Heart left ventricle (tissue), 16 donors: ENCODE measurements at places on chromosomes 6 and 20.

DNA sequence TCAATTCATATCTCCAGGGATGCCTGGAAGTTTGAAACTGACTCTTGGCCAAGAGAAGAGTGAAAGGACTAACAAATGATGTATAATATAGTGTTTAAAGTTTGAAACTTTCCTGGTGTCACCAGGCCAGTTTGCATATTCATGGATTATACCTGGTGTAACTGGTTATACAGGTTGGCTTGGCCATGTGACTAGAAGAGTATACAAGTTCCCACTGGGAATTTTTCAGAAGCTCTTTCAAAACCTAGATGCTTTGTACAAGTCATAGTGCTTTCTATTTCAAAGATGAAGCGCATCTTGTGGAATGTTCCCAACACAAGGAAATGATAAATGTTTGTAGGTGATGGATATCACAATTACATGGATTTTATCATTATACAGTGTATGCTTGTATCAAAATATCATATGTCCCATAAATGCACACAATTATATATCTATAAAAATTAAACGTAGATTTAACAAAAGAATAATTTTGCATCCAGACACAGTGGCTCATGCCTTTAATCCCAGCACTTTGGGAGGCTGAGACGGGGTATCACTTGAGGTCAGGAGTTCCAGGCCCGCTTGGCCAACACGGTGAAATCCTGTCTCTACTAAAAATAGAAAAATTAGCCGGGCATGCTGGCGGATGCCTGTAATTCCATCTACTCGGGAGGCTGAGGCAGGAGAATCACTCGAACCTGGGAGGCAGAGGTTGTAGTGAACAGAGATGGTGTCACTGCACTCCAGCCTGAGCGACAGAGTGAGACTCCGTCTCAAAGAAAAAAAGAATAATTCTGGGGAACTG is 1420.2 kb downstream of the GRIK2 start:
- no peak overlapping the region for H3K27ac ChIP-seq
- H3K4me1 ChIP-seq: no peaks in the 10 kb centered on the region
- no peak for DNase-seq
- no peaks in the 10 kb centered on the region for H3K36me3 ChIP-seq
- no peaks in the 10 kb centered on the region for H3K27me3 ChIP-seq

DNA sequence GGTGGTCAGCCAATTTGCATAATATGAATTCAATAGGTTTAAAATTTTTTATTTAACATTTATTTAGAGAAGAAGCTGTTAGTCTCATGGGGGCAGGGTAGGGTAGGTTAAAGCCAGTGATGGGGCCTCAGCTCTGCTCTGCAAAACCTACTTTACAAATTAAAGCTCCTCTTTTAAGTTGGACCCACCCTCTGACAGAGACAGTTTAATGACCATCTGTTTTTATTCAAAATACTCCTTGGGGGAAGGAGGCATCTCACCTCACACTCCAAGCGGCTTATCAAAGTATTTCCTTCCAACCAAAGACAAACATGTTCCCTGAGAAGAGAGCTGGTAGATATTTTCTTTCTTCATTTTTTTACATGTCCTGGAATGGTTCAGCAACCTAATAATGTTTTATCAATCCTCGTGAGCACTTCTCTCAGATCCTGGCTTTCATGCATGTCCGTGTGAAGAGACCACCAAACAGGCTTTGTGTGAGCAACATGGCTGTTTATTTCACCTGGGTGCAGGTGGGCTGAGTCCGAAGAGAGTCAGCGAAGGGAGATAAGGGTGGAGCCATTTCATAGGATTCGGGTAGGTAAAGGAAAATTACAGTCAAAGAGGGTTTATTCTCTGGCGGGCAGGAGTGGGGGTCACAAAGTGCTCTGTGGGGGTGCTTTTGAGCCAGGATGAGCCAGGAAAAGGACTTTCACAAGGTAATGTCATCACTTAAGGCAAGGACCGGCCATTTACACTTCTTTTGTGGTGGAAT is 184.7 kb downstream of the GJA1 start:
- no peaks in the 10 kb centered on the region for H3K36me3 ChIP-seq
- H3K4me3 ChIP-seq: no peak overlapping the region

- no peak overlapping the region for H3K4me3 ChIP-seq
- H3K4me1 ChIP-seq: peaks cover 16% of the 10 kb centered on the region
- no peak for DNase-seq
- no peaks in the 10 kb centered on the region for H3K27me3 ChIP-seq
These were observed 289.5 kb downstream of the ESR1 start for GRCh38 chr6:152096863-152097496.

DNA sequence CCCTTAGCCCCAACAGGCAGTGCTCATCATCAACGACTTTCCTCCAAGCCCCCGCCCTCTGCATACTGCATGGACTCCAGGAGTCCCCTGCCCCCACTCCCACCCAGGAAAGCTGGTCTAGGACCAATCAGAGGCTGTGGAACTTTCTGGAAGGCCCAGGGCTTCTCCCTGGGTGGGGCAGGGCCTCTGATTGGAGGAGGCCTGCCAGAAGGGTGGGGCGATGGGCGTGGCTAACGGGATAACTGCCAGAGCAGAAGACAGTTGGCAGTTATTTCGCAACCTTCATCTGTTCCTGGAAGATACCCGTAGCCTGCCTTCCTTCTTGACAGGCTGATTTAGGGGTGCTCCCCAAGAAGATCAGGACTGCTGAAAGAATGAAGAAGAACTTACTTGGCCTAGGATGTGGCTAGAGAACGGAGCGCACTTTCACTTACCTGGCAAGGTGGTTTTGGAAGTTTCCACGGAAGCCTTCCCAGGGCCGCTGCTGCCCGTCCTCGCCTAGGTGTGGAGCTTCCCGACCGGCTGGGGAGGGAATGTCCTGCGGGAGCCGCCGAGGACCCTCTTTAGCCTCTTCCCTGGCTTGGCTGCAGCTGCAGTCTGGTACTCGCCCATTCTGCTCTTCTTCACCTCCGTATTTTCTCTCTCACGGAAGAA is 209.0 kb downstream of the LRFN2 start:
- H3K4me1 ChIP-seq: no peaks in the 10 kb centered on the region
- H3K4me3 ChIP-seq: no peak overlapping the region
- DNase-seq: no peak
- no peaks in the 10 kb centered on the region for H3K36me3 ChIP-seq

- no peak for DNase-seq
- H3K27ac ChIP-seq: peak overlapping the region; percentile 71
- H3K4me1 ChIP-seq: peaks cover 39% of the 10 kb centered on the region
- H3K36me3 ChIP-seq: no peaks in the 10 kb centered on the region
These were observed 73.6 kb downstream of the SLX4IP start for GRCh38 chr20:10508468-10509251.

GRCh38 chr6:129567374-129567773 is 142.6 kb downstream of the ARHGAP18 start:
- no peaks in the 10 kb centered on the region for H3K4me1 ChIP-seq
- H3K27ac ChIP-seq: no peak overlapping the region
- H3K4me3 ChIP-seq: no peak overlapping the region

GRCh38 chr6:45105170-45105820 is 222.8 kb upstream of the RUNX2 start:
- H3K27me3 ChIP-seq: no peaks in the 10 kb centered on the region
- DNase-seq: no peak
- H3K36me3 ChIP-seq: no peaks in the 10 kb centered on the region
- H3K4me1 ChIP-seq: no peaks in the 10 kb centered on the region
- H3K4me3 ChIP-seq: no peak overlapping the region

DNA sequence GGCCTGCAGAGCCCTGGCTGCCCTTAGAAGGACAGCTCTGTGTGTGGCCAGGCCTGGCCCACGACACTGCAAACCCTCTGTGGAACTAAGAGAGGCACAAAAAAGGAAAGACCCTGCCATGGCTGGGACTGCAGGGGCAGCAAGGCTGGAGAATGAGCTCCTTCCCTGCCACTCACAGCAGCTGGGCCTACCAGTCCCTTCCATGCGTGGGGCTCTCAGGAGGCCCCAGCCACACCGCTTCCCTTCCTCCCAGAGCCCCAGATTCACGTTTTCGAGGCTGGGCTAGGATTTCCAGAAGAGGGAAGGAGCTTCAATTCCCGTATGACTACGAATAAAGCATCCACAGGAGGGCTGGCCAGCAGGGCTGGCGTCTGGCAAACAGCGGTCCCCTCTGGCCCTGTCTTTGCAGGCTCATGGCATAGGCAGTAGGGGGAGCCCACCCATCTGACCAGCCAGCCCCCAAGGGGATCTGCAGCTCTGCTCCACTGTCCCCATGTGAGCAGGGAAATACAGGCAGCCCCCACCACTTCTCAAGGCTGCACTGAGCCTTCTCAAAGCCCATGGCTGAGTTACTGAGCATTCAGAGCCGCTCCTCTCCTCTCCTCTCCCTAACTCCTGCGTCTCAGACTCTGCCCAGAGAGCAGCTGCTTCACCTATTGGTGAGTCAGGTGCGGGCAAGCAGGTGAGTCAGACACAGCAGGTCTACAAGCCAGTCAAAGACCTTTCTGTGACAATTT is 53.1 kb downstream of the NINL start:
- DNase-seq: no peak
- H3K4me1 ChIP-seq: peaks cover 9% of the 10 kb centered on the region
- no peaks in the 10 kb centered on the region for H3K27me3 ChIP-seq
- H3K36me3 ChIP-seq: no peaks in the 10 kb centered on the region

DNA sequence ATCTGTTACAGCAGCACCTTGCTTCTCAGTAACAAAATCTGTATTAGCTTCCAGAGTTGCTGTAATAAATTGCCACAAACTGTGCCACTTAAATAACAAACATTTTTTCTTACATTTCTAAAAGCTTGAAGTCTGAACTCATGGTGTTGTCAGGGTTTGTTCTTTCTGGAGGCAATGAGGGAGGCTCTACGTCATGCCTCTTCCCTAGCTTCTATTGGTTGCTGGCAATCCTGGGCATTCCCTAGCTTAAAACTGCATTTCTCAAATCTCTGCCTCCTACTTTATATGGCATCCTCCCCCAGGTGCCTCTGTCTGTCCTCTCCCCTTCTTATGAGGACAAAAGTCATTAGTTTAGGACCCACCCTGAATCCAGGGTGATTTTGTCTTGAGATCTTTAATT is 41.6 kb upstream of the TMEM244 start:
- no peaks in the 10 kb centered on the region for H3K36me3 ChIP-seq
- H3K27me3 ChIP-seq: no peaks in the 10 kb centered on the region
- DNase-seq: no peak
- no peaks in the 10 kb centered on the region for H3K4me1 ChIP-seq

GRCh38 chr20:49811825-49812506 is 662 bp upstream of the SLC9A8 start:
- H3K36me3 ChIP-seq: no peaks in the 10 kb centered on the region
- H3K27ac ChIP-seq: peak overlapping the region; percentile 100
- H3K4me3 ChIP-seq: peak overlapping the region; percentile 84
- no peak for DNase-seq
- H3K4me1 ChIP-seq: peaks cover 5% of the 10 kb centered on the region

DNA sequence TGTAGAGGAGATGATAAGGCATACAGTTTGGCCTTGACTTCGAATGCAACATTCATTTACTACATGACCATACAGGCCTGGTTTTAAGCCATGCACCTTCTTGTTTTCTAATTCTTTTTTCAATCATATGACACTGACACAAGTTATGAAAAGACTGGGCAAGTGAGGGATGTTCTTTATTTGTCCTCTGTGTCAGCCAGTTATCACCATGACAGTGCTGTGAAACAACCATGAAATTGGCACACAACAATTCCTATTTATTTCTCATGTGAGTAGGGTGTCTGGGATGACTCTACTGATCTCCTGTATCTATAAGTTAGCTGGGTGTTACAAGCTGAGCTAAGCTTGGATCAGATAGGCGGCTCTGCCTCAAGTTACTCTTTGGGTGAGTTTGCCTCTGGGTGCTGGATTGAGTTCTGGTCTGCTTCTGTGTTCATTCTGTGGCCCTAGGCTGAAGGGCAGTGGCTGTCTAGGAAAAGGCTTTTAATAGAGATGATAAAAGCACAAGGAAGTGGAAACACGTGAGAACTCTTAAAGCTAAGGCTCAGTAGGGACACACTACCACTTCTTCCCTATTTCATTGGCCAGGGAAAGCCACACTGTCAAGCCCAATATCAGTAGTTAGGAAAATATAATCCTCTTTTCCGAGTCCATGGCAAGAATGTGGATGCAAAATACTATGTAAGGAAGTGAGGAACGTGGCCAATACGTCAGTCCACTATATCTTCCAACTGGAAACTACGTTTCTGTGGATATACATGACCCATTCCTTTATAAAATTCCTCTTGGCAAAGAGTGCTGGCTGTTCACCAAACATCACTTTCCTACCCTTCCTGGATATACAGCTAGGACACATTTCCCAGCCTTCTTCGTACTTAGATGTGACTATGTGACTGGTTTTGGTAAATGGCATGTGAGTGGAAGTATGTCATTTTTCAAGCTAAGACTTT is 126.2 kb upstream of the RNF24 start:
- no peak overlapping the region for H3K4me3 ChIP-seq
- no peaks in the 10 kb centered on the region for H3K27me3 ChIP-seq
- H3K27ac ChIP-seq: no peak overlapping the region
- no peaks in the 10 kb centered on the region for H3K4me1 ChIP-seq

DNA sequence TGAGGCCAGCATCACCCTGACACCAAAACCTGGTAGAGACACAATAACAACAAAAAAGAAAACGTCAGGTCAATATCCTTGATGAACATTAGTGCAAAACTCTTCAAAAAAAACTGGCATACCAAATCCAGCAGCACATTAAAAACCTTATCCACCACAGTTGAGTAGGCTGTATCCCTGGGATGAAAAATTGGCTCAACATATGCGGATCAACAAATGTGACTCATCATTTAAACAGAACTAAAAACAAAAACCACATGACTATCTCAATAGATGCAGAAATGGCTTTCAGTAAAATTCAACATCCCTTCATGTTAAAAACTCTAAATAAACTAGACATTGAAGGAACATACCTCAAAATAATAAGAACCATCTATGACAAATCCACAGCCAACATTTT is 59.6 kb upstream of the PHIP start:
- H3K4me3 ChIP-seq: no peak overlapping the region
- H3K4me1 ChIP-seq: no peaks in the 10 kb centered on the region
- no peaks in the 10 kb centered on the region for H3K27me3 ChIP-seq
- no peak for DNase-seq
- no peaks in the 10 kb centered on the region for H3K36me3 ChIP-seq
- H3K27ac ChIP-seq: no peak overlapping the region

DNA sequence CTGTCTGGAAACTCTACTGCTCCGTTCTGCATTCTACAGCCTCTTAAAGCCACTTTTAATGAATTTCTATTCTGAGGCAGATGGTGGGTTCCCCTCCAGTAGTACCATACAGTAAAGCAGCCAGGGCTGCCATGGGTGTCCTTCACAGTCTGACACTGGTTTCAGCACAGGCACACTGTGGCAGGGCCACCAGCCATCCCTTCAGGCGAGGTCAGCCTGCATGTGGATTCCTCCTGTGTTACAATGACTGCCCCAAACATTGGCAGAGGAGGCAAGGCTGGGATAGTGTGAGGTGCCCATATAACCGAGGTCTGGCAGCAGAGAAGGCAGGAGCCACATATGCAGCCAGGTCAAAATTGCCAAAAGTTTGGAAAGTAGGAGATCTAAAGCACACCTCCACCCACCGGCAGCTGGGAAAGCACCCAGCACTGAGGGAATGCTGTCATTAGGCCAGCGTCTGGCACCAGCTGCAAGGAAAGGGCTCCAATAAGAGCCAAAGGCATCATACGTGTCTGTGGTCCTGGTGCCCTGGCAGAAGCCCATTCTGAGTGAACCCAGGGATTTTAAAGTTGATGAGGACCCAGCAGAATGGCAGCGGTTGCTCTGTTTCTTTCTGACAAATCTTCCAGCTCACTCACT is 24.0 kb downstream of the STK35 start:
- H3K4me3 ChIP-seq: no peak overlapping the region
- peak overlapping the region; percentile 65 for H3K27ac ChIP-seq
- peaks cover 89% of the 10 kb centered on the region for H3K4me1 ChIP-seq
- no peaks in the 10 kb centered on the region for H3K27me3 ChIP-seq
- peaks cover 5% of the 10 kb centered on the region for H3K36me3 ChIP-seq
